ENCODE measurements at places on chromosomes 3 and 15.

- DNase-seq: no peak
These were observed 19.3 kb downstream of the MINAR1 start for GRCh38 chr15:79451361-79451999.

DNA sequence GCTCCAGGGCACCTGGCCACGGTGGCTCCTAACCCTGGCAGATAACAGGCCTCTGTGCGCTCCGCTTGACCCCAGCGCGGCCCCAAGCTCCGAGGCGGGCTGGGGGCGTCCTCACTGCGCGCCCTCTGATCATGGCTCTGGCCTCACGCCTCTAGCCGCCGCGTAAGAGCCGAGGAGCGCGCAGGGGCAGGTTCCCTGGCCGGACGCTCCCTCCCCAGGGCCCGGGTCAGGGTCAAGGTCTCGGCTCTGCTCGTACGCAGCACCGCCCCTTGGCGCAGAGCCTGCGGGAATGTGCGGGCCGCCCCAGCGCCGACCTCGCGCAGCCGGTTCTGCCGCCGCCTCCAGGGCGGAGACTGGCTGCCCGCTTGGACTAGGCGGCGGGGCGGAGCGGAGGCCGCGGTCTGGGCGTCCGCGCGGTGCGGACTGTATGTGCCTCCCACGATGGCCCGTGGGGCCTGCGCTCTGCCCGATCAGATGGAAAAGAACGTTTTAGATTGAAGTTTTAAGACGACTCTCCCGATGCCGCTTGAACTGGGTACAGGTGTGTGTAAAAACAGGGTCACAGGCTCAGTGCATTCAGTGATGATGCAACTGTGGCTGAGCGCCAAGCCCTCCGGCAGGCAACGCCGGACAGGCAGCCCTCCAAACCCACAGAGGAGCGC is 40.8 kb downstream of the CHST14 start:
- DNase-seq: peak; percentile 42

GRCh38 chr15:58040150-58040549 is 25.4 kb downstream of the ALDH1A2 start:
- no peak for DNase-seq

GRCh38 chr3:72977060-72977808 is 19.4 kb upstream of the PPP4R2 start:
- no peak for DNase-seq

GRCh38 chr3:108234387-108234957 is 12.2 kb upstream of the IFT57 start:
- DNase-seq: no peak

DNA sequence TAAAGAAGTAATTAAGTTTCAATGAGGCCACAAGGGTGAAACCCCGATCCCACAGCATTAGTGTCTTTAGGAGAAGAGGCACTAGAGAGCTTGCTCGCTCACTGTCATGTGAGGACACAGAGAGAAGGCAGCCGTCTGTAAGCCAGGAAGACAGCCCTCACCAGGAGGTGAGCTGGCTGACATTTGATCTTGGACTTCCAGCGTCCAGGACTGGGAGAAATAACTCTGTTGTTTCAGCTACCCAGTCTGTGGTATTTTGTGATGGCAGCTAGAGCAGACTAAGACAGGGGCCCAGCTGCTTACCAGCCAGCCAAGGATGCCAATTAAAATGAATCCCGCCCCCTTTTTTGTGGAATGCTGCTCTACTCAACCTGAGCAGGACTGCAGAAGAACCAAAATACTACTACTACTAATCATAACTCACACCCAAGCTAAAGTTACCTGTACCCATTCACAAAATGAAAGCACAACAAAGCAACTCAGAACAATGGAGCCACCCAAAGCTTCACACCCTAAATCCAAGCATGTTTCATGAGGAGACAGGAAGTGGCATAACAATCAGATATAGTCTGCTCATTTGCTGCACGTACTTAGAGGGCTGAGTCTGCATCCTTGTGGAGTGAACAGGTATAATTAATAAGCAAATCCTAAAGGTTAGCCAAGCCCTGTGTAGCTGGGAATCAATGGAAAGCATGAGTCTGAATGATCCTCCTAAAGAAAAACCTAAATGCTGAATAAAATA is 35.6 kb upstream of the RHCG start:
- DNase-seq: no peak

GRCh38 chr3:113079218-113079961 is 88.6 kb downstream of the GTPBP8 start:
- no peak for DNase-seq

GRCh38 chr3:16148783-16149182 is 25.7 kb upstream of the GALNT15 start:
- DNase-seq: no peak

DNA sequence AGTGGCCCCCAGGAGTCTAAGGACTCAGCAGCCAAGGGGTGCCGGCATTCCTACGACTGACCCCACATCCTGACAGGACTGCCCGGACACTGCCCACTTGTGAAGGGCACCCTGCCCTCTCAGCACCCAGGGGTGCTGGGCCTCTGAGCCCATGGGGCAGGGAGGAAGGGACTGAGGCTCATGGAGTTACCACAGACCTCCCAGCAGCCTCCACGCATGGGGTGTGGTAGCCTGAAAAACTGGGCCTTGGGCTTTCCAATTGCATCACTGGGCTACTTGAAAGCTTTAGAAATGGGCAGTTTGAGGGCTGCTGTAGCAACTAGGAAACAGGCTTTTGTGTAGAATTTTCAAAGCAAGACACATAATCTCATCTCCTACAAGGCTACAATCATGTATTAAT is 13.2 kb downstream of the TKT start:
- no peak for DNase-seq

DNA sequence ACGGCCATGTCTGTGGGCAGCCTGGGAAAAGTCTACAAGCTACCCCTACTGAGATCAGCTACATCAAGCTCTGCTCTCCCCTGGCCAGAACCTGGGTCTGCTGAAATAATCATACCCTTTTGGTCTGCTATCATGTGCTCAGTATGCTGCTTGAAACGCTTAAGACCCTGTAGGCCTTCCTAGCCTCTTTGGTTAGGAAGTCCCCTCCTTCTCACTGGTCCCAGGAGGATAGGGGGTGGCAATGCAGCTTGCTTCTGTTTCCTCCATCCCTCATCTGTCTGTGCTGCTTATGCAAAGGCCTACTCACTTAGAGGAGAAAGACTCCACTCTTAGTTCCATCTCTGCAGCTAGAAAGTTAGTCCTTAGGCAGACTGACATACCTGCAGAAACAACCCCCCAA is 118.2 kb upstream of the RASGRP1 start:
- DNase-seq: no peak

GRCh38 chr15:48601095-48601494 is 44.4 kb downstream of the FBN1 start:
- no peak for DNase-seq

DNA sequence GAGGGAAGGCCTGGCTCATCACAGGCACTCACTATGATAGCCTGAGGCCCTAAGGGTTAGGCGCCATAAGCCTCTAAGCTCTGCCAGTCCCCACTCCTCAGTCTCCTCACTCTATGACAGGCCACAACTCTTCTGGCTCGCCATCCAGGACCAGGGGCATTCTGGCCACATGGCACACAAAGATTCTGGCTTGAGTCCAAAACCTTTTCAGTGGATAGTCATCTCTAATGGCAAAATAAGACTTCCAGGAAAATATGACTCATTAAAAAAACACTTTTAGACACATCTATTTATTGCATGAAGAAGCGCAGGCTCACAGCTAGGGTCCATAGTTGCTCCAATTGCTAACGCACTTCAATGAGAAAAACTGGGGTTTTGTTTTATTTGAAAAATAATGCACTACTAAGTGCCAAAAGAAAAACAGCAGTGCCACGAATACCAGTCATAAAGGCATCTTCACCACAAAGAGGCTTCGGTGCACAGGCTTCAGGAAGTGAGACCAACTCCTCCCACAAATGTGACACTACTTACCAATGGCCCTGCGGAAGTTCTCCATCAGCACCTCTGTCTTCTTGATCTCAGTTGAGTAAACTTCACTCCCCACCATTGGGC is 11.1 kb downstream of the RUVBL1 start:
- peak; percentile 53 for DNase-seq

DNA sequence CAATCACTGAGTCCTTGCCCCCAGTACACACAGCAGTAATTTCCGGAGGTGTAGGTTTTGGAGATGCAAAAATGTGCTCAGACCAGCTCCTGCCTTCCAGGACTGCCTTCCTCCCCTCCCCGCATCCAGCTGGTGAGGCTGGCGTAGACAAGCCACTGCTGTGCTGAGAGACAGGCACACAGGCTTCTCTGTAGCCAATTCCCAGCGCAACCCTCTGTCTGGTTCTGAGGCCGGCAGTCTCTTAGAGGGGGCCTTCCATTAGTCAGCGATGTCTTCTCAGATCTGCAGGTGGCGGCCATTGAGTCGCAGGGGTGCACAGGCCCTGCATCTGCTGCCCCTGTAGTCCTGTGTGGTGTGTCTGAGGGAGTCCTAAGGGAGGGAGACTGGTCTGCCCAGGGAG is 114.4 kb downstream of the DNAJB8 start:
- DNase-seq: no peak

DNA sequence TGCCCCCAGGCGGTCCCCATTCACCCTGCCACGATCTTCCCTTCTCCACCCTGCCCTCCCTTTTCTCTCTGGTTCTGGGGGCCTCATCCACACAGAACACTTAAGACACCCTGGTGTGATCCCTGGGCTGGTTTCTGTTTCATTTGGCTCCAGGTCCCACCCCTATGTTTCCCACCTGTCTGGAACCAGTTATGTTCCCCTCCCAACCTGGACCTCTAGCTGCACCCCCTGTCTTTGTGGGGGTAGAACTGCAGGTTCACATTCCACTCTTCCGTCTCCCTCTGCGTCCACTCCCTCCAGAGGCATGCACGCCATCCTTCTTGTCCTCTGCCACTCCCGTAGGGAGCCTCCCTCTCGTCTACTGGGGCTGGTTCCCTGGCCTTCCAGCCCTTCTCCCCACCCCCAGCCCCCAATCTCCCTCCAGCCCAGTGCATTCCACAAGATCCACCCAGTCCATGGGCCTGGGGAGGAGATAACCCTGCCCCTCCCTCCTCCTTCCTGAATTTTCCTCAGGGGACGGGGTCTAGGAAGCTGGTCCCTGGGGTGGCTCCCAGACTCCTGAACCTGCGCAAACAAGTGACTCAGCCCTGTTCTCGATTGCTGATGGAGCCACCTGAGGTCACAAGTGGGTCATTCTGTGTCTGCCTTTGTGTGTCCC is 73.8 kb downstream of the ABTB1 start:
- DNase-seq: no peak

- no peak for DNase-seq
These were observed 28.2 kb upstream of the RSL24D1 start for GRCh38 chr15:55224892-55225291.

- no peak for DNase-seq
These were observed 87.0 kb upstream of the ONECUT1 start for GRCh38 chr15:52876991-52877663.

- no peak for DNase-seq
These were observed 79.8 kb downstream of the EPHB1 start for GRCh38 chr3:134874737-134875413.

GRCh38 chr15:82146990-82147461 is 101.2 kb upstream of the MEX3B start:
- no peak for DNase-seq

DNA sequence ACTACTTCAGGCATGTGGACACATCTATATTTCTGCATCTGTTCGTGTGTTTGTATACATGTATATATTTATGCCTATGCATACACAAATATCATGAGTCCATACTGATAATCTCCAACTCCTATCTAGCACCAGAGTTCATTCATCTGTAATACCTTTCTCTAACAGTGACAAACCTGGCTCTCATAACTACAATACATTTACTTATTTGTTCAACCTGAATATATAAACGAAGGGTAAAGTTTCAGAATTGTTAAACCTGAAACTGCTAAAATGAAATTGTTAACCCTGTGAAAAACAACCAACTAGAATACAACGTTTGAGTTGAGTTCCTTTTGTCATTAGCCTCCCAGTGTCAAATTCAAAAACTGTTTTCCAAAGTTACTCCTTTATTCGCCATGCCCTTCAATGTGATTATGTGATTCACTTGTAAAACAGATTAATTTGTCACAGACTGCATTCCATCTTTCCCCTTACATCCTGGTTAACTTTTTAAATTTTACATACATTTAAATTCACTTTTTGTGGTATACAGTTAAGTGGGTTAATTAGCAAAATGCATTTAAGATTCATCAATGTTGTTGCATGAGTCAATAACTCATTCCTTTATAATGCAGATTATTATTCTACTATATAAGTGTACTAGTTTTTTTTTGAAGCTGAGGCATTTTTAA is 58.5 kb downstream of the PIK3R4 start:
- no peak for DNase-seq

GRCh38 chr15:40097968-40098476 is 10.7 kb downstream of the BMF start:
- DNase-seq: no peak

GRCh38 chr3:108305484-108306172 is 9.3 kb downstream of the HHLA2 start:
- no peak for DNase-seq

GRCh38 chr15:56128081-56128480 is 115.6 kb downstream of the RFX7 start:
- DNase-seq: no peak

DNA sequence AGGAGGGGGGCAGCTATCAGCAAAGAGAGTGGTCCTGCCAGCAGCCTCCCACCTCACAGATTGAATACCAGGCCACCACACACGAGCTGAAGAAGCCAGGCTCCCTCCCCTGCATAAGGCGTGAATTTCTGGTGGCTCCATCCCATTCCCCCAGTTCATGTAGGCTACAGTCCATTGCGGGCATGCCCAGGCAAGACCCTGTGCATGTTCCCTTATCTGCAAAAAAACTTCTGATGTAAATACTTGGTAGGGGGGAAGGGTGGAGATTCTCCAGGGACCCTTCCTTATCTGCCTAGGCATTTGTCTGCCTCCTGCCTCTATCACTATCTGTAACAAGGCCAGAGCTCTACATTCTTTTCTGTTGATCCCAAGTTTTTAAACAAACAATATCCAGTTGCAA is 27.6 kb upstream of the UBP1 start:
- no peak for DNase-seq

- no peak for DNase-seq
These were observed 32.5 kb upstream of the ZNF445 start for GRCh38 chr3:44510000-44510368.

DNA sequence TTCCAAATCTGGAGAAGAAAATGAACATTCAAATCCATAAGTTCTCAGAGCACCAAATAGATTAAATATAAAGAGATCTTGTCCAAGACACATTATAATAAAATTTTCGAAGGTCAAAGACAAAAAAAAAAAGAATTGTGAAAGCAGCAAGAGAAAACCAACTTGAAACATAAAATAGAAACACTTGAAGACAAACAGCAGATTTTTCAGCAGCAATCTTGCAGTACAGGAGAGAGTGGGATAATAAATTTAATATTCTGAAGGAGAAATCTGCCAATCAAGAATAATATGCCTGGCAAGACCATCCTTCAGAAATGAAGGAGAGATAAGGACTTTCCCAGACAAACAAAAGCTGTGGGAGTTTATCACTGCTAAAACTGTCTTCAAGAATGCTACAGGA is 150.5 kb upstream of the COL8A1 start:
- DNase-seq: no peak

GRCh38 chr3:175294793-175295192 is 435.7 kb downstream of the NAALADL2 start:
- DNase-seq: no peak

All from stimulated activated CD4-positive, alpha-beta T cell treated with anti-CD3 and anti-CD28 coated beads, Interleukin-15, amount 100 ng/mL, for 24 hours (primary cell).